Activated CD4-positive, alpha-beta T cell treated with anti-CD3 and anti-CD28 coated beads for 48 hours (primary cell): ENCODE measurements at places on chromosomes 6 and 20.
A peak's percentile ranks its signal among the peaks of the same experiment; 100 is the strongest.

DNA sequence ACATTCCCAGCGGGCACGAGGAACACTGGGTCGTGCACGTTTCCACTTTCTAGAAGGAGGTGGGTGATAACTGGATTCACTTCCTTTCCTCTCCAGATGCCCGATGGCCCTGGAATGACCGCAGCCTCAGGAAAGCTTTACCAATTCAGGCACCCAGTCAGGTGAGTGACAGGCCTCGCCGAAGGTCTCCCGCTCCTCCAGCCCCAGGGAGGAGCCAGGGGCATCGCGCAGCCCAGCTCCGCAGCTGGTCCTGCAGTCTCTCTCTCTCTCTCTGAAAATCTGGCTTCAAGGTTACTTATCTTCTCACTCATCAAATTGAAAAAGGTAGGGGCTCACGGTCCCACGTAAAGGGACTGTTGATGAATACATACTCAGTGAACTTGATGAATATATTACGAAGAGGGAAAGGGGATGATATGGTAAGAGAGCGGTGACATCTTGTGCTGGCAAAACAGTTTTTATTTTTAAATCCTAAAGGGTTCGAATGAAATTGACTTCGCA lies 891 bp downstream of the RIPPLY2 start:
- no peak for DNase-seq

- DNase-seq = no peak
Observed at GRCh38 chr20:9514072-9514460, 324 bp upstream of the LAMP5 start.

- no peak for DNase-seq
Observed at GRCh38 chr6:10722570-10722819, 375 bp upstream of the TMEM14C start.

DNA sequence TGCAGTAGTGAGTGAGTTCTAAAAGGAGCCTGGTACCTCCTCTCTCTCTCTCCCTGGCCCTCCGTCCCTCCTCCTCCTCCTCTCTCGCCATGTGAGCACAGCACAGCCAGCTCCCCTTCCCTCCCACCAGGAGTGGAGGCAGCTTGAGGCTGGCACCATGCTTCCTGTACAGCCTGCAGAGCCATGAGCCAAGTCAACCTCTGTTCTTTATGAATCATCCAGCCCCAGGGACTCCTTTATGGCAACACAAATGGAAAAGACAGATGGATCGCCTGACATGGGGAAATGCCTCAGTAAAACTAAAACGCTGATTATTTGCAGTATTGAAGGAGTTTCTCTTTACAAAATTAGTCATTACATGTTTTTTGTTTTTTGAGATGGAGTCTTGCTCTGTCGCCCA lies 233.7 kb upstream of the ARID1B start:
- DNase-seq = no peak

GRCh38 chr20:45322952-45323383 lies 14.9 kb upstream of the MATN4 start:
- DNase-seq = no peak

DNA sequence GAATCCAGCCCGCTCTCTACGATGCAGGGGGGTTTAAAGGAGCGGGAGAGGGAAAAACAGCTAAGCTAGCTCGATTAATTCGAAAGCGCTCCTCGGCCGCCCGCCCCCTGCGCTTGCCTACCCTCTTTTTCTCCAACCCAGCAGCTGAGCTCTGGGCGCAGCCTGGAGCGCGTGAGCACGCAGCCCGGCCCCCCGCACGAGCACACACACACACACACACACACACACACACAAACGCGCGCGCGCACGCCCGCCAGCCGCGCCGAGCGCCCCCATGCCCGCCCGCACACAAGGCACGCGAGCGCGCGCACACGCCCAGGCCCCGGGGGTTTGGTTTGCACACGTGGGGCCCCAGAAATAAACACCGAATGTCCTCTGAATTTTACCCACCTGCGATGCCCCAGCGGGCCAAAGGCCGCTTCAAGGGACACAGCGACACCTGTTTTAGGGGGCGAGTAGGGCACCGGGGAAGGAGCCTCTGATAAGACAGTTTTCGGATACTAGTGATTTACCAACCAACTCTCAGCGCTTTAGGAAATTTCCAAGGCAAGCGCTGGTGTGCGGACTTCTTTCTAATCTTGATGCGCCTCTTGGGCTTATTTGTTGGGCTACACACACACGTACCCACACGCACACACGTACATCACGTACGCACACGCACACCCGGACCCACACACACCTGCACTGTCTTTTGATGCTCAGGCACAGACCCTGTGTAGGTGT lies 802 bp upstream of the NRN1 start:
- DNase-seq = peak; percentile 58

- no peak for DNase-seq
Observed at GRCh38 chr6:107534571-107535141, 44.7 kb downstream of the SOBP start.

GRCh38 chr20:31355981-31356380 lies 12.4 kb upstream of the DEFB118 start:
- no peak for DNase-seq

DNA sequence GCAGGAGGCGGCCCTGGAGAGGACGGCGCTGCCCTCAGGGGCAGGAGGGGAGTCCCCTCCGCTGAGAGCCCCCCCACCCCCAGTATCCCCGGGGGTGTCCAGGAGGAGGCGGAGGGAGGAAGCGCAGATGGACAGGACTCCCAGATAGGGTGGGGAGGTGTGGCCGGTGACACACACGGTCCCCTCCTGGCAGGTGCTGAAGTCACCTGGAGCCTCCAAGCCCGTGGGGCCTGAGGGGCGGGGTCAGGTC lies 1.4 kb downstream of the STMN3 start:
- no peak for DNase-seq

DNA sequence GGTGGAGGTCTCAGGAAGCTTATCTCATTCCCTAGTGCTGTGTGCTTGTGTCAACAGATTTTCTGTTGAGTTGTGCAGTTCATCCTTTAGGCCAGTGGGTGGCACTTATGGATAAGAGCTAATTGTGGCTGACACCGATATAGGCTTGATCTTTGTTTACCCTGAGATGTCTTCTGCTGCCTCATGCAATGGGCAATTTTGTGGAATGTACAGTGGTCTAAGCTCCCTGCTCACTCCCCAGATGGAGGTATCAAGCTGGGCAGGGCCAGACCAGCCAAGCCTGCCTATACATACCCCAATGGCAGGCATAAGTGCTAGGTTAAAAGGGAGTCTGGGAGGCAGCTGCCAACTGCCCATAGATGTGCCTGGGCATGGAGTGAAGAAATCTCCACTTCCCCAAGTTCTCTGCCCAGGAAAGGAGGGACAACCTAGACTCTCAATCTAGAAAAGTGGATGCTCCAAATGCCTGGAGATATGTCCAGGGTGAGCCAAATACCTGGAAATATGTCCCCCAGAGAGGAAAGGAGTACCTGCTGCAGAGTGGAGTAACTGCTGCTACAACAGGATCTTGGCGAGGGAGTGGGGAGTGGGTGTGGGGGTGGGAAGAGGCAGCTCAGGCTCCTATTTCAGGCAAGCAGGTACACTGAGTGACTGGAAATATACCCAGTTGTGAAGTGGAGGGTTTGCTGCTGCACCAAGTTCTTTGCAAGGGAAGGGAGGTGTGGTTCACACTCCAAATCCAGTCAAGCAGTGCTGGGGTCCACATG lies 53.2 kb upstream of the ARG1 start:
- DNase-seq = peak; percentile 57

DNA sequence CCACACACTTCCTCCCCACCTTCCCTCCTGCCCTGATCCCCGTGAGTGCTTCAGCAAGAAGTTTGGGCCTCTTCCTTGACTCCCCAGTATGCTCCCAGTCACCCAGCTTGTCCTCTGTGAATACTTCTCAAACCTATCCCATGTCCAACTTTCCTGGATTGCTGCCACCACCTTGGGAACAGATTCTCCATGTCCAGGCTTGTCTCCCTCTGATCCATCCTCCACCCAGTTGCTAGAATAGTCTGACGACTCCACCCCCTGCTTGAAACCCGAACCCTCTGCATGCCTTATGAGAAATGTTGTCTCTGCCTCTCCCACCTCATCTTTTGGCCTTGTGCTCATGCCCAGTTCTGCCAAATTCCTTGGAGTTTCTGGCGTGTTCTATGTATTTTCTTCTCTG lies 108.0 kb downstream of the PPP1R14C start:
- DNase-seq = no peak

- DNase-seq = no peak
Observed at GRCh38 chr20:36875702-36876472, at the start of gene TLDC2. Gene TLDC2, plus strand, starts transcription at chr20:36876138. Its CDS starts 37 bp downstream, at chr20:36876175.

GRCh38 chr6:148138573-148138972 lies 204.1 kb upstream of the SASH1 start:
- DNase-seq = no peak

- no peak for DNase-seq
Observed at GRCh38 chr6:84411060-84411629, 183.7 kb upstream of the CEP162 start.

- DNase-seq = no peak
Observed at GRCh38 chr6:88366672-88367071, 200.5 kb upstream of the CNR1 start.

DNA sequence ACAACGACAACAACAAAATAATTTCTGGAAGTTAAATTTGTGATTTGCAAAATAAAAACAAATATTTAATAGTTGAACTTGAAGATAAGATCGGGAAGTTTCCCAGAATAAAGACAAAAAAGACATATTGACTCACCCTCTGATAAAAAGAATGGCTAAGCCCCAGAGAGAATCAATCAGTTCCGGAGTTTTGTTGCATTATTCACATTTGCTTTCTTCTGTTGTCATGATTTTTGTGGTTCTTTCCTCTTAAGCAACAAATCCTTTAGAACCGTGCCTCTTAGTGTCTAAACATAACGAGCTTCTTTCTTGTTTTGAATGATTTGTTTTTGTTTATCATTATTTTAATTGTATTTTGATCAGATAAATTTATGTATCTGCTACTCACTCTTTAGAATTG lies 337.7 kb upstream of the PRND start:
- DNase-seq = no peak

- DNase-seq = no peak
Observed at GRCh38 chr6:106509420-106510089, 119.7 kb downstream of the RTN4IP1 start.

DNA sequence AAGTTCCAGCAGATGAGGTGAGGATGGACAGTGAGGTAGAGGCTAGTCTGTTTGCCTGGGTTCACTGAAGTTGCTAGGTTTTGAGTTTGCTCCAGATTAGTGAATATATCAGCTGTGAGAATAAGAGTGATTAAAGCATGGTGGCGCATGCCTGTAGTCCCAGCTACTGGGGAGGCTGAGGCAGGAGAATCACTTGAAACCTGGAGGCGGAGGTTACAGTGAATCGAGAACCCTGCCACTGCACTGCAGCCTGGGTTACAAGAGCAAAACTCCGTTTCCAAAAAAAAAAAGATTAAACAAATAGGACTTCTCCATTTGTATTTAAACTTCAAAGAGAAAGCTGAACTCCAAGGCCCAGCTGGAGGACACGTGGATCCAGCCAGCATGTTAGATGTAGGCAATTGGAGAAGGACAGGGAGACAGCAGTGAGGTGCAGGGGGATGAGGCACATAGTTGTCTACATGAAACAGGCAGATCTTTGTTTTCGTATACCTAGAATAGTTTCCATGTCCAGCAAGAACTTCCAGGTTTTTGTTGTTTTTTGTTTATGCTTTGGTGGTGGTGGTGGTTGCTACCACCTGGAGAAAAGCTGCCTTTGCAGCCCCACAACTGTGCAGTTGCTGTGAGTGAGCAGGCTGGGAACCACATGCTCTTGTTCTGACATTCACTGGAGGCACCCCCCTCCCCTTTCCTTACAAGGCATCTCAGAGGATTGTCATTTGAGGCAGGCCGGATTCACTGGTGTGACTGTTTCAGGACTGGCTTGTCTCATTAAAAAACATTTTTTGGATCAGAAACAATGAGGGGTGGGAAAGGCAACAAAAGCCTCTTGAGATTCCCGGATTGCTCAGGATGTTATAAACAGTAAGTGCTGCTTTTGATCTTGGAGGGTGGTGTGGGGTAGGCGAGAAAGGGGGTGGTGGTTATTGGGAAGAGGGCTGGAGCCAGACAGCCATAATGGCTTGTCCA lies 72.3 kb downstream of the JARID2 start:
- DNase-seq = peak; percentile 40

DNA sequence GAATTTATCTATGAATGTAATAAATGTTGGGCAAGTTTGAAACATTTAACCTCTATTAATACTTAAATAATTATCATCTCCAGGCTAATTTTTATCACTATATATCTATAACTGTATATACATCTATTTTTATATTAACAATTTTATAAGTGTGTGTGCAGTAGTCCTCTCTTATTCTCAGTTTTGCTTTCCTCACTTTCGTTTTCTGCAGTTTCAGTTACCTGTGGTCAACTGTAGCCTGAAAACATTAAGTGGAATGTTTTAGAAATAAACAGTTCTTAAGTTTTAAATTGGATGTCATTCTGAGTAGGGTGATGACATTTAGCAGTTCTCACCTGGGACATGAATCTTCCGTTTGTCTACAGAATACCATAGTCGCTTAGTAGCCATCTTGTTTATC lies 379.4 kb upstream of the MAN1A1 start:
- no peak for DNase-seq

DNA sequence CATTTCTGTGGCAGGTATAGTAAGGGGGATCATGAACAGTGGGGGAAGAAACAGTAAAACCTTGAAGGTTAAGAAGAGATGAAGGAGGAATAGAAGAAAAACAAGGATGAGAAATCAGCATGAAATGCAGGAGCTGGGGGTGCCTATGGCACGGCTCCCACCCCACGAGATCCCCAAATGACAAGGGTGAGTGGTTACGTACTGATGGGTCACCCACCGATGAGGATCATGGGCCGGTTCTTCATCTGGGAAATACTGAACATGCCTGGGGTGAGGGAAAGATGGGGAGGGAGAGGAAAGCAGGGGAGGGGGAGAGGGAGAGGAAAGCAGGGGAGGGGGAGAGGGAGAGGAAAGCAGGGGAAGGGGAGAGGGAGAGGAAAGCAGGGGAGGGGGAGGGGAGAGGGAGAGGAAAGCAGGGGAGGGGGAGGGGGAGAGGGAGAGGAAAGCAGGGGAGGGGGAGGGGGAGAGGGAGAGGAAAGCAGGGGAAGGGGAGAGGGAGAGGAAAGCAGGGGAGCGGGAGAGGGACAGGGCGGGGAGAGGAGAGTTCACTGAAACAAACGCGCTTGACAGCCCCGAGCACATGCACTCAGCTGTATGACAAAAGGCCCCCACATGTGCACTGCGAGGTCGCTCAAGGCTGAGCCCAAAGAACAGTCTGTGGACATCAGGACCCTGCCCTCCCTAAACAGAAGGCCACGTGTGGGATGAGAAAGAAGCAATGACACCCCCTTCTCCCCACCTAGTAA lies 25.3 kb downstream of the MOCS1 start:
- no peak for DNase-seq

DNA sequence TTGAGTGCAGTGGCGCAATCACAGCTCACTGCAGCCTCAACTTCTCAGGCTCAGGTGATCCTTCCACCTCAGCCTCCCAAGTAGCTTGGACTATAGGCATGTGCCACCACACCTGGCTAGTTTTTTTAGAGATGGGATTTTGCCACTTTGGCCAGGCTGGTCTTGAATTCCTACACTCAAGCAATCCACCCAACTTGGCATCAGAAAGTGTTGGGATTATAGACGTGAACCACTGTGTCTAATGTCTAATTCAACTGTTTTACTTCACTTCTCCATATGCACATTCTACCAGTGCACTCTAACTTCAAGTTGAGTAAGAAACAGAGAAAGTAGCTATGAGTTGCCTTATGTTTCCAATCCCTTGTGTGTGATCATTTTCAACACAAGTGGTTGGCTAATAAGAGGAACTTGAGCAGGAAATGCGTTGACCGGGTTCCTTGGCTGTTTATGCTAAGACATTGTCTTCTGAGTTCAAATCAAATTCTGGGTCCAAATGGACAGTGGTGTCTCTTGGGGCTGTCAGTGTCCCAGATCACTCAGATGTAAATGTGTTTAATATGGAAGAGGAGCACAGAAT lies 23.9 kb downstream of the ZNF337 start:
- no peak for DNase-seq

GRCh38 chr6:127263481-127263880 lies 3.2 kb upstream of the RNF146 start:
- no peak for DNase-seq
